ENCODE measurements at places on chromosomes 12 and 14.

DNA sequence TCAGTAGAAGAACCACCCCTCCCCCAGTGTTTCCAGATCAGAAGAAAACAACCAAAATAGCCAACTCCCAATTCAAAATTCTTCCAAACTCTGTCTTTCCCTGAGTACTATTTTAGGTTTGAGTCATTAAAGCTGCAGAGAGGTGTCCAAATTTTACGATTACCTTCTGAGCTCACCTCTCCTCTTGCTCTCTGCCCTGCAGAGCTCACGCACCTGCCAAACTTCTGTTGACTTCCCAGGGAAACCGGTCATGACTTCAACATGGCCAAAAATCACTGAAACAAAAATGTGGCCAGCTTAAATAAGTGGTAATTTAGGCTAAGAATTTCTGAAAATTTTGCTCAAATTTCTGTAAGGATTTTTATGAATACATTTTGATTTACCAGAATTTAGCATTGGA, 70.9 kb upstream of the OTX2 start:
- no peak for DNase-seq

DNA sequence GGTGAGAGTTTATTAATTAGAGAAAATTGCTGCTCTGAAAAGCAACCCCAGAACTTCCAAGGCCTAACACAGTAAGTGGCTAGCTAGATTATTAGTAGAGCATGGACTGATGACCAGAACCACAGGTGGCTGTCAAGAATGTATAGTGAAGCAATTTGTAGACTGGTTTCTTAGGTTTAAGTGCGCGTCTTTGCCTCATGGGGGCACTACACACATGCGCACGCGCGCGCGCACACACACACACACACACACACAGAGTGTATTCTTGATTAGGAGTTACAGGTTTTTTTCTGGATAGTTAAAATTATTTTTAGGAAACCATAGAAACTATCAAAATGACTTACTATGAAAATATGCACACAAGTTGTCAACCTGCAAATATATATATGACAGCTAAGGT, 66.5 kb downstream of the BHLHE41 start:
- DNase-seq, result no peak

- DNase-seq, result no peak
These were observed 3.7 kb downstream of the MYO1A start for GRCh38 chr12:57046086-57046791.

- no peak for DNase-seq
These were observed 229.7 kb upstream of the NPAS3 start for GRCh38 chr14:32709027-32709426.

Data from activated CD4-positive, alpha-beta T cell treated with anti-CD3 and anti-CD28 coated beads for 1 hour (primary cell).